ENCODE measurements at places on chromosomes 6 and 20. TPM values are rescaled to one million over a fixed set of nuclear protein-coding genes. Genes with fewer than 3 reads are reported as not detected.

Gene PROKR2
- total RNA-seq = not detected

Gene PLTP
- total RNA-seq = 2.3 TPM

Gene PCMT1
- 44.9 TPM for total RNA-seq

Gene HDGFL1
- total RNA-seq = not detected

Gene CTCFL
- not detected for total RNA-seq

Gene HLA-DRB5
- 196 TPM for total RNA-seq

Gene IRF4
- total RNA-seq = 417 TPM

Gene SCP2D1
- not detected for total RNA-seq

Gene EMILIN3
- not detected for total RNA-seq

Gene TBX18
- total RNA-seq = not detected

Gene PIM1
- 283 TPM for total RNA-seq

Gene SPTLC3
- total RNA-seq = not detected

Gene EPB41L1
- total RNA-seq = 0.64 TPM

Gene KIF25
- not detected for total RNA-seq

Gene DPPA5
- total RNA-seq = not detected

Gene L3MBTL1
- 22.5 TPM for total RNA-seq
